ENCODE measurements at places on chromosomes 5 and 9.
A peak's percentile ranks its signal among the peaks of the same experiment; 100 is the strongest.

DNA sequence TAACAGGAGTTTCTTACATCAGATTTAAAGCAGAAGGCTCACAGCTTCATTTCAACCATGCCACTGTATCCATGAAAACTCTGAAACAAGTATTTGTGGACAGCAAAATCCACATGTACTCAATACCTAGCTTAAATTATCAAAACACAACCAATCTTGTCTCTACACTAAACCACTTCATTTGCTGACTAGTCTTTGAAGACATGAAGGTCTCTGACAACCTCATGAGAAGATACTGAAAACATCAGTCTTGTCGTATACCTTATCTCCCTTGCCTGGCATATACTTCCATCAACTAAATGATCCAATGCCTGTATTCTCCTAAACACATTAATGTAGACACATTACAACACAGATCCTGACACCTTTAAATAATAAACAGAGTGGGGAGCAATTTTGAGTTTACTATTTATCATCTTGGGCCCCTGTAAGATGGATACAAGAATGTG, 2.9 kb downstream of the RPS23 start:
- DNase-seq: no peak

DNA sequence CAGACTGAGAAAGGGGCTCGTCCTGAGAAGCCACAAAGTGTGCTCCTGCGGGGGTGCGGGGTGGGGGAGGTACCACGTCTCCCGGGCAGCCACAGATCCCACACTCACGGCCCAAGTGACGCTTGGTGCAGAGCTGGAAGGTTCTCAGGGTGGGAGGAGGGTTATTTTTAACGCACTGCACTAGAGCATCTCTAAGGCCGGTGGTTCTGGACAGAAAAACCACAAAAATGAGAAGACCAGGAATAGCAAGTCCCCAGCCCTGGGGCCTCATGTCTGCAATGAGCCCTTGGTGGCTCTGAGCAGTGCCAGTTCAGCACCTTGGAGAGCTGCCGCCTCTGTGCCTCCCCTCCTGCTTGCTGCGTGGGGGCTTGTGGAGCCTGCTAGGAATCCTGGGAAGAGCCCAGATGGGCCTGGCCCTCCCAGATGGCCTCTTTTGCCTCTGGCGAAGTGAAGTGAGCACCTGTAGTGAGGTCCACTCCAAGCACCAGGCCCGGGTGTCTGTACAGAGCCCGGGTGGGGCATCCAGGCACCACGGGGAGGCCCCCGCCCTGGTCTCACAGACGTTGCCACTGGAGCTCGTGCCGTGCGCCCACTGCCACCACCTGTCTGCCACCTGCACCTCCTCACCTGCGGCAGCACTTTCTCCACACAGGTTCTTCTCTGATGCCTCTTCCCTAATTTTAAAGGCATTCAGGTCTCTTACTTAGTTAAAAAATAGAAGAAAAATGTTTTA, 48.9 kb upstream of the CACNA1B start:
- no peak for DNase-seq

DNA sequence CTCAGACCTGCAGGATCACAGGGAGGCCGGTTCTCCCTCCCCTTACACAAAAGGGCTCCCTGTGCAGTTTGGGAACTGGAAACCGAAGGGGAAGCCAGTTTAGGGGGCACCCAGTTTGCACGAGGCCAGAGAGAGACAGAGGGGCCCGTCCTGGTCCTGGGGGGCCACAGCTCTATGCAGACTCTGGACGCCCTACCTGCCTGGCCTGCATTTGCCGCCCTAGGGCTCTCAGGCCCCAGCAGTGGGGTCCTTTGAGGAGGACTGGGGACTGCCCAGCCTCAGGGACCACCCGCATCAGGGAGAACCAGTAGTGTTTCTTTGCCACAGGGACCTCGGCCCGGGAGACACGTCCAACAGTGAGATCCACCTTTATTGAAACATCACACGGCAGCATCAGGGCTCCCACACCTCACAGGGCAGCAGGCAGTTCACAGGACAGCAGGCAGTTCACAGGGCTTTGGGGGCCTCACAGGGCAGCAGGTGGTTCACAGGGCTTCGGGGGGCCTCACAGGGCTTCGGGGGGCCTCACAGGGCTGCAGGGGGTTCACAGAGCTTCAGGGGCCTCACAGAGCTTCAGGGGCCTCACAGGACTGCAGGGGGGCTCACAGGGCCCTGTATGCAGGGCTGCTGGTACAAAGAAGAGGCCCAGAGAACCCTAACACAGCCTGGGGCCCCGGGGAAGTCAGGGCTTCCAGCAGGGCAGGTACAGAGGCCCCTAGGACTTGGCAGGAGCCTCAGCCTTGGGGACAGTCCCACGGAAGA, 648 bp upstream of the NSMF start:
- DNase-seq: no peak

DNA sequence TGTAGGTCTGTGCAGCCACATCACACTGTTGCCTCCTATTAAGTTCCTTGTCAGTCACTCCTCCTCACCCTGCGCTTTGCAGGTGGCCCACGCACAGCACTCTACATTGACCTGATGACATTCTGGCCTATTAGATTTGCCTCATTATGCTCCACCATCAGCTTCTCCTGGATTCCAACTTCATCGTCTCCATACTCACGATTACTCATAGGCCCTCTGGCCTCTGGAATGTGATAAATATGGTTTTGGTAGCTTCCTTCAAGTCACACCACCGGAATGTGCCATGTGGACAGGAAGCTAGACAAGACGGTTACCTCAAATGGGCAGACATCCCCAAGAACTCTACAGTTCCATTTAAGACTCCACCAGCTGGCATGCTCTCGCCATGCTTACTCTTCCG, 158.0 kb upstream of the LHFPL2 start:
- DNase-seq: no peak

- DNase-seq: no peak
Measured at GRCh38 chr5:111461255-111461671, 51.1 kb downstream of the STARD4 start.

GRCh38 chr9:113914517-113914916, 38.4 kb downstream of the ZNF618 start:
- DNase-seq: no peak

DNA sequence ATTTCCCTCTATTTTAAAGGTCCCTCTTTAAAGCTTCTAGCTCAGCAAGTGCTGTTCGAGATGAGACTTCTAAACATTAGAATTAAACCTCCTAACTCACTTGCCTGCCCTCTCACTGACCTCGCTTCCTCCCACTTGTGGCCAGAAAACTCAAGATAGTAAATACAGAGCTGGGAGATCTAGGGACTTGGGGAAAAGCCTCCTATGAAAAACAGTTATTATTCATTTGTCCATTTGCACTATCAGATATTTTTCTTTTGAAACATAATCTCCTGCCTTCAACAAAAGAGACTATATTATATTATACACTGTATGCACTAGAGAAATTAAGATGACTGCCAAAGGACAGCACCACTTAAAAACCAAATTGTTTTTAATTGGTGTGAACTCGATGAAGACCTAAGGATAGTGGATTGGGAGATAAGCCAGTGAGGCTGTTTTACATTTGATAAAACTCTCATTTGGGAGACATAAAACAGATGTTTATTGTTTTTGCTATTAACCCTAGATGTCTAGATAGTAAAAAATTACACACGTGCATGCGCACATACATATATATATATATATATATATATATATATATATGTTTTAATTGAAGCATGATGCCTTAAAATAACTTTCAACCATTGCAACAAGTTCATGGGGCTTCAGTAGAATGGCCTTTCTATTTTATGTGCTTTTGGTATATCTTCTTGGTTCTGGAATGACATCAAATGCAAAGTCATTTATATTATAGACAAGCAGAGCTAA, 229.4 kb downstream of the ADAMTSL1 start:
- DNase-seq: no peak

DNA sequence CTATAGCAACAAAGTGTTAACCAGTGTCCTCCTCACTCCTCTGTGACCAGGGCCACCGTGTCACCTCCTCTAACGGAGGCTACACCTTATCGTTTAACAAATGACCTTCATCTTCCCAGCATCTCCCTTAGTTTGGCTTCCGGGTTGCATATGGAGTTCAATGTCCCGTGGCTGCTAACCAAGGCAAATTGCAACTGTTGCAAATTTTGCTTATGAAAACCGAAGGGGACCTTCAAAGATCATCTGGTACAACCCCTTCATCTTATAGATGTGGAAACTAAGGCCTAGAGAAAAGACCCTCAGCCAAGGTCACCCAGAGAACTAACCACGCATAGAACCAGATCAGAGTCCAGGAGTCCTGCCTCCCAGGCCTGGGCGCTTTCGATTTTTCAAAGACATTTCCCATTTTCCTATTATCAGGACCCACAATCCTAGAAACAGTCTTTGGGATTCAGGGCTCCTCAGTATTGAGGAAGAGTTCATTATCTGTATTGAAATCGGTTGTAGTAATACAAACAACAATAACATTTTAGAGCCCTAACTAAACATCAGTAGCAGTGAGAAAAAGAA, 1.4 kb downstream of the PRELID2 start:
- no peak for DNase-seq

- DNase-seq: no peak
Measured at GRCh38 chr5:131285703-131286399, 22.0 kb downstream of the CDC42SE2 start.

- peak; percentile 5 for DNase-seq
Measured at GRCh38 chr5:160959804-160960203, 107.8 kb upstream of the ATP10B start.

DNA sequence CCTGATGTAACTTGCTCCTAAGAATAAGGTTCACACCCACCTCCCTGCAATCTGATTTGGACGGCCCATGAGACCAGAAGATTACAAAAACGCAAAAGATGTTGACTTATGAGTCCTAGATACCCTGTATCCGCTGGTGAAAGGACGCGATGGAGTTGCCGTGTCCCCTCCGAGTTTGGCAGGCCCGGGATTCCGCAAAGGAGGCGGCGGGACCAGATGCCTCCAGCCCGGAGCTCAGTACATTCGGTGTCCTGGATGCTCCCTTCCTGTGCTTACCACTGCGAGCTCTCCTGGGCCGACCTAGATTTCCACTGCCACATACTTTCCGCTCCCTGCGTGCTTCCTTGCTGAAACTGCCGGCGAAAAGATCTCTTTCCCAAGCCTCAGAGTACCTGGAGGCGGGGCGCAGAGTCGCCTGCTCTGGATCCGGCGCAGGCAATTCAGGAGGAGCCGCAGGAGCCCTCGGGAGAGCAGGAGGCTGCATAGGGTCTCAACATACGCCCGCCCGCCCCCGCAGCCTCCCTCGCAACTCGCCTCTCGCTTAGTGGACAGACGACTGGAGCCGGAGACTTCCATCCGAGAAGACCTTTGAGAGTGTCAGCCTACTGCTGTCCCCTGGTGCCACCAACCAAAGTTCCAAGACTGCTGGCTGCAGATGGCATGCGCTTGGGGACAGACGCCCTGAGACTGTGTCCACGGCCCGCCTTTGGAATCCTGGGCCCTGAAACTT, 39.8 kb downstream of the ANXA2R start:
- no peak for DNase-seq

DNA sequence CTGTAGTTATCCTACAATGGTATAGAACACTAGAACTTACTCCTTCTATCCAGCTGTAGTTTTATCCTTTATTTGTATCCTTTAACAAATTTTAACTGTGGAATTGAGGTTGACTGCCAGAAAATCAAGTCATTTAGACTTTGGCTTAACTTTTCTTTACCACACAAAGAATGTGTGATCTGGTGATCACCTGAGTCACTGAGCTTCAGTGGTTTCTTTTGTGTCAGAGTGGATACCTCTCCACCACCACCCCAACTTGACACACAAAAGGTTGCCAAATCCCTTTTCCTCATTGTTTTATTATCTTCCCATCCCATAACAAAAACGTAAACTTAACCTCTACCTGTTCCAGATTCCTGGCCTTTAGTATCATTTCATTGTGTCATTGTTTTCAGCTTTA, 5.5 kb downstream of the OTULIN start:
- no peak for DNase-seq

DNA sequence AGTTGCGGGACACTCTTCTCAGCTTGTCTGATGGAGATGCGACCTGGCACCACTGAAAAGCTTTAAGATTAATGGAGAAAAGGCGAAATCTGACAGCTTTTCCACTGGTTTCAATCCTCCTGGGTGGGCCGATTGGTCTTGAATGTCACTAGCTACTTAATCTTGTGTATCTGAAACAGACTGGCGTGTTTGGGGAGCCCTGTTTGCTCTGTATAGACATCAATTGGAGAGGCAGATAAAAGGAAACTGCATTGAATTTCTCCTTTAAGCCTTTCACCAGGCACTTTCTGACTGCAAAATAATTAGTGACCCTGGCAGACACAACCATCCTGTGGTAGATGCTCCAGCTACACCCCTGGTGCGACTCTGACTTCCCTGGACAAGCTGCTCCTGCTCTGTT, 224.2 kb downstream of the NDUFS4 start:
- no peak for DNase-seq

- no peak for DNase-seq
Measured at GRCh38 chr9:137053944-137054931, at the start of gene ENTPD2. ENTPD2 (minus strand) TSS chr9:137054061; CDS start chr9:137053997, 64 bp downstream.

- no peak for DNase-seq
Measured at GRCh38 chr5:83157163-83157562, 79.8 kb downstream of the XRCC4 start.

DNA sequence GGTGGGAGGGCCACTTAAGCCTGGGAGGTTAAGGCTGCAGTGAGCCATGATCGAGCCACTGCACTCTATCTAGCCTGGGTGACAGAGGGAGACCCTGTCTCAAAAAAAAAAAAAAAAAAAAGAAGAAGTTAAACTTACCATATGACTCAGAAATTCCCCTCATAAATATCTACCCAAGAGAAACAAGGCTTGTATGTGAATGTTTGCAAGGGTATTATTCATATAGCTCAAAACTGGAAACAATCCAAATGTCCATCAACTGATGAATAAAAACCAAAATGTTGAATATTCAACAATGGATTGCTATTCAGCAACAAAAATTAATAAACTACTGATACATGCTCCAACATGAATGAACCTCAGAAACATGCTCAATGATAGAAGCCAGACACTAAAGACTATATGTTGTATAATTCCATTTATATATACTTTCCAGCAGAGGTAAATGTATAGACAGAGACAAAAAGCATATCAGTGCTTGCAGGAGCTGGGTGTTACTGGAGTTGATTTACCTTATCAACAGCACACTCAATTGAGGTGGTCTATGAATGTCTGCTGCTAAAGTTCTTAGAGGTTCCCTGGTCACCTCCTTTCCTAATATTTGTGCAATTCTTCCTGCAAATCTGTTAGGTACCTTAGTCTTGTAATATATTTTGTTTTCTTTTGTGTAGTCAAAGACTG, 5.3 kb upstream of the SREK1 start:
- DNase-seq: no peak

- DNase-seq: no peak
Measured at GRCh38 chr5:169067751-169068173, 233.2 kb downstream of the SLIT3 start.

GRCh38 chr5:14722923-14723322, 58.4 kb downstream of the OTULIN start:
- no peak for DNase-seq

DNA sequence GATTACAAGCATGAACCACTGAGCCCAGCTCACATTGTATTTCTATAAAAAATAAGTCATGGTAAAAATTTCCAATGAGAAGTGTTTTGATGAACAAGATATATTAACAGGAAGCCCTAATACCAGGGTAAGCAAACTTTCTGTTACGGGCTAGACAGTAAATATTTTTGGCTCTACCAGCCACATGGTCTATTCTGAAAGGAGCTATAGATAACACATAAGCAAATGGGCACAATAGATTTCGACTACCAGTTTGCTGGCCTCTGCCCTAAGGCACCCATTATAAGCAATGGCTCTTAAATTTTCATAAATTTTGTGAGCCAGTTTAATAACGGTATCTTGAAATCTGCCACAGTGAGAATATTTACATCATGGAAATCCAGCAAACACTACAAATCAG, 8.1 kb downstream of the UBQLN1 start:
- no peak for DNase-seq

GRCh38 chr9:137745541-137745991, 126.8 kb downstream of the EHMT1 start:
- no peak for DNase-seq
